ENCODE measurements at places on chromosomes 7 and 10.

- no peak for DNase-seq
These were observed 185.2 kb upstream of the ITGB1 start for GRCh38 chr10:33143160-33143728.

GRCh38 chr7:50682573-50682972 is 100.1 kb downstream of the GRB10 start:
- DNase-seq: no peak

DNA sequence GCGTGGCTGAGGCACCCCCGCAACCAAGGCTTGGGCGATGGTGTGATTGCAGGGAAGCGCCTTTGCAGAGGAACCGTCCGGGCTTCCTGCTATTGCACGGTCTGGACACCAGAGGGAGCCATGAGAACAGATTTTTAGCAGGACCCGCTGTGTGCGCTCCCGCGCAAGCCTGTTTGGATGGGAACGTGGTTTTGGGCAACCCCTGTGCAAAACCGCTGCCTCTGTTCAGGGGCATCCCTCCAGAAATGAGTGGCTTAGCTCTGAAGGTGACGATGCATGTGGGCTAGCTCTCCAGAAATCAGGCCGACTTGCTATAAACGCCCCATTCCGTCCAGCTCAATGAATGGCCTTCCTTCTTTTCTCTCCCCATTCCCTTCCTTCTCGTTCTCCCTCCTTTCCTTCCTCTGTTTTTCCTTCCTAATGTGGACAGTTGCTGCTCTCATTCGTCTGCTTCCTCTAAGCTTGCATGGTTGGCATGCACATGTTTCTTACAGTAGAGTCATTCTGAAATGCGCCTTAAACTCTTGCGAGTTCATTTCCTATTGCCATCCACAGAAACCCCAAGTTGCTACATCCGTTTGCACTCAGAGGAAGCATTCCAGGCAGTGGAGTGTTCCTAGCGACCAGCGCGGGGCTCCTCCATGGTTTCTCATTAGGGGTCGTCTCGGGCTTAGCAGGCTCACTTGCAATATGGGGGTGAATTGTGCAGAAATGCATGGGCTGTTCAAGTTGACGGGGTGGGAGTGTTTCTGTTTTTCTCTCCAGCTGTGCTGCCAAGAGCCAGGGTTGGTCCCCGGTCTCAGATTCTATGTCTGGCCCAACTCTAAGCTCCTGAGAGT is 302.5 kb upstream of the GALNT17 start:
- peak; percentile 2 for DNase-seq

DNA sequence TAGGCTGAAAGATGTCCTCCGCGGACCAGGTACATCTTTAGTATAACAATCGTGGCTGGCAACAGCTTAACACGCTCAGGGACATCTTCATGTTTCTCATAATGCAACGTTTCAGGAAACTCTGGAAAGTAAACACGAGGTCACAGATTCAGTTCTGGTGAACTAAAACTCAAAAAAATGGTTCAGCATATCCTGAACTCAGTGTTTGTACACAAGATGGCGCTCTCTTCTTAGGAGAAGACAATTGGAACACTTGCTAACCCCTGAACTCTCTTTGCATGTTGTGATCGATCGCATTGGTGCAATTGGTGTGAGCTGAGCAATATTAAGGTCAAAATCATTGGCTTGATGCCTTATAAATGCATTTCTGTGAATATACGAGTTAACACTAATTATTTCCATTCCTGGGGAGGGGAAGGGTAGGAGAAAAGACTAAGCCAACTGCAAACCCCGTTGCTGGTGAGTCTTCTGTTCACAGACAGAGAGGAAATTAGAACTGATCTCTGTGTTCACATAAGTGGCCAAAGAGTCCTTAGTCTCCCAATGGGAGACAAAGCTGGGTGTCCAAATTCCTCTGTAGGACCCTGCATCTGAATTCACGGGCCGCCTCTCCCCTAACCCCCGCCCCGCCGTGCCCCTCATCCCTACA is 52.6 kb upstream of the FAM180A start:
- peak; percentile 58 for DNase-seq

DNA sequence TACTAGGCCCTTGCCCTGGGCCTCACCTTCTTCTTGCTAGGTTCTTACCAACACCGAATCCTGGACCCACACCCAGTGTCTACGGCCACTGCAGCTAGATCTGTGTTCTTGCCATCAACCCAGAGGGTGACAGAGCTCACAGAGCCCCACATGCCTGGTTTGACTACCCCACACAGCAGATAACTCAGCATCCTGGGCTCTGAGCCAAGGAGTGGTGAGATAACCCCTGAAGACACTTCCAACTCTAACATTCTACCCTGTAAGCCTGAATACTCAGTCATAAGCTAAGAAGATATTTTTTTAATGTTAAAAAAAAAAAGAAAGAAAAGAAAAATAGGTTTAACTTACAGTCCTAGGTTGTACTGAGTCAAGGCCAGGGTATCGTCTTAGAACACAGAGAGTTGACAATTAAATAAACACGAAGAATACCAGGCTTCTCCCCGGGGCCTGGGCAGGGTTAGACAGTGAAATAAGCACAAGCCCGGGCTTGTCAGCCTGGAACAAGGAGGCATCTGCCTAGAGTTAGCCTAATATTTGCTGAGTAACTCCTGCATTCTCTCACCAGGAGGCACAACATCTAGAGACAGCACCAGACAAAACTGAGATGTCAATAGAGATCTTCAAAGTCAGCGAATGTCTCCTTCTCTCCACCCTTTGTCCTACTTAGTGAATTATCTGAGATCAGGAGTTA is 556.5 kb upstream of the LRRN3 start:
- no peak for DNase-seq

GRCh38 chr10:113113241-113113640 is 163.2 kb downstream of the TCF7L2 start:
- no peak for DNase-seq

- peak; percentile 16 for DNase-seq
These were observed 107.2 kb upstream of the LYZL2 start for GRCh38 chr10:30736685-30737232.

GRCh38 chr10:99449023-99449422 is 18.6 kb upstream of the GOT1 start:
- DNase-seq: no peak

DNA sequence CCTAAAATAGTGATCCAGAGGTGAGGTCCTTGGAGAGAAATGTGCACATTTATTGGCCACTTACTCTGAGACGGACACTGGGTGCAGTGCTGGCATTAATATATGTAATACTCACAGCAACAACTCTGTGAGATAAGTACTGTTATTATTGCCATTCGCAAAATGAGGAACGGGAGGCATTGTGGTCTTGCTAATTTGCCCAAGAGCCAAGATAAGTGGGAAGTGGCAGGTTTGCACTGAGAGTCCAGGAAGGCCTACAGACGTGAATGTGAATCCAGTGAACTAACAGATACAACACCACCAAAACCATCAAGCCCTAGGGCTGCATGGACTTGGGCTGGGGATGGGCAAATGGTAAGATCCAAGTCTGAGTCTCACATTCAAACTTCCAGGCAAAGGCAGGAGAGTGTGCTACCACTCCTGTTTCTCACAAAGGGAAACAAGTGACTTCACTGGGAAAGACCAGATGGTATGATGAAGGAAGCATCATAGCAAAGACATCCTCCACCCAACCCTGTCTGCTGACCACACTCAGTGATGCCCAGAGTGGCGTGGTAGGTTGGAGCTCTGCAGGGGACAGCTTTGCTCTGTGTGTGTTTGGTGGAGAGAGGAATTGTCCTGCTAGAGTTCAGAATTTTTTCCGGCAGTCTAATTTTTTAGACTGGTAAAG is 19.2 kb downstream of the TMEM273 start:
- no peak for DNase-seq

DNA sequence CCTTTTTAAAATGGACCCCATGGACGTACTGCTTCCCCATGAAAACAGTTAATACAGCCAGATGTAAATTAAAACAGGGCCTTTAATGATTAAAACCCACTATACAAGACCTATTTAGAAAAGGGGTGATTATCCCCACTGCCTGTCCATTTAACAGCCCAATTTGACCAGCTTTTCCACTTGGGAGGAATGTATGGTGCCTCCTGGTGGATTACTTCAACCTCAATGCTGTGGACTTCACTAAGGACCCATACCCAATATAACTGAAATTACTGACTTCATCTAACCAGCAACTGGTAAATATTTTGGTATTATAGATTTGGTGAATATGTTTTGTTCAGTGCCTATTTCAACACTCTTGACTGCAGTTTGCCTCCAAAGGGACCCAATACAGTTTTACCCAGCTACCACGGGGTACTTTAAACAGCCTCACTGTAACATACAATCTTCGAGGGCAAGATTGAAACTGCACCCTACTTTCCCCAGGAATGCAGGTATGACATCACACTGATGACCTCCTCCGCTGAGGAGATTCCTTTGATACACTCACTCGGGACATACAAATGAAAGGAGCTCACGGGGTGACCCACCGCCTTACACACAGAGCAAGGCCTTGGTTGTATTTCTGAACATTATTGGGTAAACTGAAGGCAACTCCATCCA is 192.8 kb downstream of the DNAJC1 start:
- DNase-seq: no peak

- DNase-seq: no peak
These were observed 188.4 kb downstream of the CYP26A1 start for GRCh38 chr10:93261961-93262610.

DNA sequence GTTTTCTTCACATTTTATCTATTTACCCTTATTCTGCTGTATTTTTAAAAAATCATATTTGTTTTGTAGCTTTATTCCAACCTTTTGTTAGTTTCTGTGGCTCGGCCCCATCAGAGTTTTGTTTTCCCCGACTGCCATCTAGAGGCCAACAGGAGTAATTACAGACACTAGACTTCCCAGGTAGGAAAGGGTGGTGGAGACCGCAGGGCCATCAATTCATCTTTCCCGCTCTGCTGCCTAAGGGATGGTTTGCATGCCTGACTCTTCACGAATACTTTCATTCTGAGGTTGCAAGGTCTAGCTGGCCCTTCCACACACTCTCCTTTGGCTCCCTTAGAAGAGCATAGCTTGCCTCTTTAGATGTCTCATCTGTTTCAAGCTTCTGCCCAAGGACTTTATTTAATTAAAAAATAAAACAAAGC is 38.3 kb downstream of the LYZL2 start:
- DNase-seq: peak; percentile 37

- no peak for DNase-seq
These were observed 398.8 kb downstream of the SFMBT2 start for GRCh38 chr10:7011994-7012393.

- DNase-seq: no peak
These were observed 826 bp downstream of the CHPF2 start for GRCh38 chr7:151232917-151233701.

- DNase-seq: peak; percentile 79
These were observed 83.7 kb upstream of the EFCAB10 start for GRCh38 chr7:105664816-105665525.

GRCh38 chr10:122298598-122299301 is 27.7 kb downstream of the BTBD16 start:
- DNase-seq: peak; percentile 73

GRCh38 chr10:3955955-3956617 is 171.1 kb upstream of the KLF6 start:
- no peak for DNase-seq

- DNase-seq: no peak
These were observed 39.8 kb downstream of the RCC1L start for GRCh38 chr7:75033826-75034225.

- no peak for DNase-seq
These were observed 901 bp upstream of the CCNY start for GRCh38 chr10:35335133-35336083.

GRCh38 chr10:7525314-7526016 is 114.6 kb upstream of the SFMBT2 start:
- DNase-seq: peak; percentile 51

- DNase-seq: no peak
These were observed 49.0 kb downstream of the WAC start for GRCh38 chr10:28581916-28582315.

DNA sequence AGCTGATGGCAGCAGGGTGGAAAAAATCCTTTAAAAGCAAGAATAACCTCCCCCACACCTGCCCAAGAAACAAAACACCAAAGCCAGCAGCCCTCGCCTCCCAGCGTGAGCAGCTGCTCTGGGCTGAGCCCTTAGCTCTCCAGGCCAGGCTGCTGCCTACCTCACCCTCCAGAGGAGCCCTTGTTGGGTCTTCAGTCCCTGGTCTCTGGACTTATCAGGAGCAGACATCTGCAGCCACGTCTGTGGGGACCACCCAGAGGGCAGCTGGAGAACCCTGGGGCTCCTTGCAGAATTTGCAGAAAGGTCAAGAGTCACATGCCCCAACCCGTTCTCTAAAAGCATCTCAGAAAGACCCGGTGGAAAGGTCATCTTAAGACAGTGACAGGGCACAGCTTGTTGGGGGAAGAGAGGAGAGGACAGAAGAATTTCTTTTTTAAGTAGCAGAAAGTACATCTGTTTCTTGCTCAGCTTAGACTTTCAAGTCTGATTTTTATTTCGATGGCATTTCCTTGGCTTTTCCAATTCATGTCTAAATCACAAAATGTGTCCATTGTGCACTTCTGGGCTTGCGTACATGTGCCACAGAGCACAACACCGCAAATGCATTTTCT is 425.7 kb upstream of the NFE2L3 start:
- DNase-seq: no peak
